ENCODE measurements at places on chromosomes 16 and 17. TPM values are rescaled to one million over a fixed set of nuclear protein-coding genes. Genes with fewer than 3 reads are reported as not detected.
A peak's percentile ranks its signal among the peaks of the same experiment; 100 is the strongest.

GRCh38 chr17:19017401-19017800 is 12.8 kb upstream of the FAM83G start:
- peak; percentile 33 for DNase-seq

DNA sequence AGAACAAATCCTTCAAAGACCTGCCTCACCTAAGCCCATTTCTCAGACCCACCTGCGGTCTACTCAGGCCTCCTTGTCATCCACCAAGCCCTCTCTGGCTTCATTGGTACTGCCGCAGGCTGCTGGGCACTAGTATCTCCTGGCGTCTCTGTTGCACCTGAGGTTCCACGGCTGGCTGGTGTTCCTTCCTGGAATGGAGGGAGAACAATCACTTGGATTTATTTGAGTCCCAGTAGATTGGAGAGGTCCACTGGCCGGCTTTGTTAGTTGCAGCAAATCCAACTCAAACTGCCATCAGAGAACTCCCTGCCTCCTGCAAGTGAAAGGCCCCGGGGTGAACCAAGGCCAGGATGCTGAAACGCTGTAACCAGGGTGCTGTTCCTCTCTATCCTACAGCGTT is 15.3 kb downstream of the MIS12 start:
- DNase-seq: no peak

DNA sequence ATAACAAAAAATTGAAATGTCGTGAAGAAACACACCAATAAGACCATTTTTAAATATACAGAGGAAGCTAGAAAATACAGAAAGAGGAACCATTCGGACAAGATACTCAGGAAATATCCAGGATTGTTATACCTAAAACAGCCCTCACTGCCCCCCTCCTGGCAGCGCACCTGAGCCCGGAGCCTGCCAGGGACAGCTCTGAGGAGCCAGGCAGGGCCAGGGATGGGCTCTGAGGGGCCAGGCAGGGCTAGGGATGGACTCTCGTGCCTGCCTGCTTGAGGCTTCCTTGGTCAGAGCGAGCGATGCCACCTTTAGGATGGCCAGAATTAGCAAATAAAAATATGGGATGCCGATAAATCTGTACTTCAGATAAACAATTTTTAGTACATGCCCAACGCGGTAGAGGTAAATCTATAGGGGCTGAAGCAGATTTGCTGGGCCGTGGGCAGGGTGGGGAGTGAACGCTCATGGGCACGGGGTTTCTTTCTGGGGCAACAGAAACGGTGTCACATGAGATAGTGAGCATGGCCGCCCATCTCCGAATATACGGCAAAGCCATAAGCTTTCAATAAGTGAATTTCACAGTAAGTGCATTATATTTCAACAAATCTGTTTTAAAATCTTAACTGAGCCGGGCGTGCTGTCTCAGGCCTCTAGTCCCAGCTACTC is 18.2 kb upstream of the CSNK1D start:
- no peak for DNase-seq

- no peak for DNase-seq
Observed at GRCh38 chr16:81774348-81774747, 4.7 kb upstream of the PLCG2 start.

- DNase-seq: peak; percentile 92
Observed at GRCh38 chr17:31858642-31859486, at the start of gene COPRS. COPRS (minus strand) TSS chr17:31859244; CDS start chr17:31859199, 45 bp downstream.

DNA sequence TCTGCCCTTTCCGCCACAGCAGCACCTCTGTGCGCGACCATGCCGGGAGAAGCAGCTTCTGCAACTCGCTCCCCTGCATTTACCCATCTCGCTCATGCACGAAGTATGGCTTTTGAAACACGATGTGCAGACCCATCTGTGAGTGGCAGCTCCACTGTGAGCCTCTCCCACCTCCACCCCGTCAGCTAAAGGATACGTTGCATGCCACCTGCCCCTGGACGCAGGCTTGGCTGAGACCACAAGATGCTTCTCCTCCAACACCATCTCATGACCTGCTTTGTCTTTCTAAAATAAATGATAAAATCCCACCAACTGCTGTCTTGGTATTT is 100.9 kb downstream of the ZNF778 start:
- no peak for DNase-seq

DNA sequence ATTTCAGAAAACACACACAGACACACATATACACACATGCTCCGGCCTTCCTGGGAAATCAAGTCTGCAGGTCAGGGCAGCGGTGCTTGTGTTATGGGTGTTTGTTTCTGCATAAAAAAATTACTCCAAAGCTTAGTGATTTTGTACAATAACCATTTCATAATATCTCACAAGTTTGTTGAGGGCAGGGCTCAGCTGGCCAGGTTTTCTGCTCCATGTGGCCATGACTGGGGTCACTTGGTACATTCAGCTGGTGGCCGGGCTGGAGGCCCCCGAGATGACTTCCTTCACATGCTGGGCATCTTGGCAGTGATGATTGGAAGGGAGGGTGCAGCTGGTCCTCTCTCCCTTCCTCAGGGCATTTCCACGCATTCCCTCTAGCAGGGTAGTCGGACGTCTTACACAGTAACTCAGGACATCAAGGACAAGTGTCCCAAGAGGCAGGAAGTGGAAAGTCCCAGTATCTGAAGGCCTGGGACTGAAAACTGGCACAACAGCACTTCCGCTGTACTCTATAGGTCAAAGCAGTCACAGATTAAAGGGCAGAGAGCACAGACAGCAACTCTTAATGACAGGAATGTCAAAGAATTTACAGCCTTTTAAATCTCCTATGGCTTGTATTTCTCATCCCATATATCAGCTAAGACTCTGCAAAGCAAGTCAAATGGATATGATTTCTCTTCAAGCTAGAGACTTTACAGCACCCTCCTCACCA is 127.4 kb downstream of the ZNF18 start:
- no peak for DNase-seq

DNA sequence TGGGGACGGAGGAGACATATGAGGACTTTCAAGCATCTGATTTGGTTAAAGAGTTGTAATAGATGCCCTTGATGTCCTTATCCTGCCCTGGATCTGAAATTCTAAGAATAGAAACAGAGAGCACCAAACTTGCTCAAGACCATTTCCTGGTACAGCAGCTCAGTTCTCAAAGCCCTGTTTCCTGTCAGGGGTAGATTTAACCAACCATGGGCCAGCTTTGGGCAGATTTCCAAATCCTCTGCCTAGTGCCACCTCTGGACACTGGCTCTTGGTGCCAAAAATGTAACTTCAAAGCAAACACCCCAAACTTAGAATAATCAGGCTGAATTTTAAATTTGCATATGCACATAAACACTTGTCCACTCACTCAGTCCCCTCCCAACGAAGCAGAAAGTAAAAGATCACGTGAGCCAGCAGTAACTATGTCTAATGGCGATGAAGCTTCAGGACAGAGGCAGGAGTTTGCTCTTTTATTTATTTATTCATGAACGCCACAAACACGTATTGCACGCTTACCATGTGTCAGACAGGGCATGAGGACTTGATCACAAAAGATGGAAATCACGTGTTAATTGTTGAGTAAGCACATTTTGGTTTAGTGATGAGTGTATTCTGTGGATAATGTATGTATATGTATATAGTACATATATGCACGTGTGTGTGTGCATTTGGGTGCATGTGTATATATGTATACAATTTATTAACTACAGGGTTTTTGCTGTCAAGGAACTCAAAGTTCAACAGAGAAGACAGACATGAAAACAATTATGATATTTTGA is 23.1 kb upstream of the SDK2 start:
- no peak for DNase-seq

DNA sequence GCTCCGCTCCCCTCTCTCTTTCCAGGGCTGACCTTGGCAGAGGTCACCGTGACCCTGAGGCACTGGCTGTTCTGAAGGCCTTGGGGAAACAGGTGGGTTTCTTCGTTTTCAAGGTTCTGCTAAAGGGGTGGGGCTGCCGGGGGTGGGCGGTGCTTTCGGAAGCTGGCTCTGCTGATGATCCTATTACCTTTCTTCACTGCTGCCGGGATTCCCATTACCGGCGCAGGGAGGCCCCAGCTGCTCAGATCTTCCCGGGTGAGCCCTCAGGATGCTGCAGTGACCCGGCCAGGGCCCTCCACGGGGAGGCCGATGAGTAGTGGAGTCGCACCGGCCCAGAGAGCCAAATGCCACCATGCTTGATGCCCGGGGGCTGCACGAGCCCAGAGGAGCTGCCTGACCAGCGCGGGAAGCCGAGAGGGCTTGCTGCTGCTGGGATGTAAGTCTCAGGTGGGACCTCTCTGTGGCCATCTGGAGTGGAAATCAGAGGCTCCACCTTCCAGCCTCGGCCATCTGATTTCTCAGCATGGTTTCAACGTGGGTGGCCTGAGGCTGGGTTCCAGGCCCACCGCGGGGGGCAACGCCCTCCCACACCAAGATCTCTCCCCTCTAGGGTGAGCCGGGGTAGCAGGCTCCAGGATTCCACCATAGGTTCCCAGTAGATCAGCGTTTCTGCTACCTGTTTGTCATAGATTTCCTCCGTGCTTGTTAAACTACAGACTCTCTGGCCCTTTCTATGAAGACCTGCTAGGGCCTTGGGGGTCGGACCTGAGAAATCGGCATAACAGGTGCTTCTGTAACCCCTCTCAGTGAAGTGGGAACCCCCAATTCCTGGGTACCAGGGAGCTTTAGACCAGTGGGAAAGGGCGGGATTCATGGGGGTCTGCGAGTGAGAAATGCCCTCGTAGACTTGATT is 21.6 kb upstream of the ADCY7 start:
- DNase-seq: peak; percentile 70

DNA sequence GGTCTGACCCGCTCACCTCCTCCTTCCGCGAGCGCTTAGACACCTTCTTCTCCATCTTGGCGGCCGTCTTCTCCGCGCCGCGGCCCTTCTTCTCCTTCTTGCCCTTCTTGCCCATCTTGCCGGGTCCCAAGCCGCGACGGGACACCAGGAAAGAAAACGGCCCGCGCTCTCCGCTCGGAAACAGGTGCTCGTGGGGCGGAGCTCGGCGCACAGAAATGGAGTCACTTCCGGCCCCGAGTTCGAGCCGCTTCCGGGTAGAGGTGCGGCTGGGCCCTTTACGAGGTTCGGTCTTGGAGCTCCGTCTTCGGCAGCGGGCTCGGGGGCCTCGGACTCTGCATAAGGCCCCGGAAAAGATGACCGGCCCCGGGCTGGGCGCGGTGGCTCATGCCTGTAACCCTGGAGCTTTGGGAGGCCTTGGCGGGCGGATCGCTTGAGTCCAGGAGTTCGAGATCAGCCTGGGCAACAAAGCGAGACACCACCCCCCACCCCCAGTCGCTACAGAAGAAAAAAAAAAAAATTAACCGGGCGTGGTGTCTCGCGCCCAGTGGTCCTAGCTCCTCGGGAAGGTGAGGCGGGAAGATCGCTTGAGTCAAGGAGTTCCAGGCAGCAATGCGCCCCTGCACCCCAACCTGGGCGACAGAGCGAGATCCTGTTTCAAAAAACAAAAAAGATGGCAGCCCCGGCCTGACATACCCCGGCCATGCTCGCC is at the start of gene KLHDC4:
Gene KLHDC4, minus strand, starts transcription at position 211 of the 709 bp plus-strand sequence. Its CDS starts 96 bp downstream, at position 115.
- peak; percentile 96 for DNase-seq

DNA sequence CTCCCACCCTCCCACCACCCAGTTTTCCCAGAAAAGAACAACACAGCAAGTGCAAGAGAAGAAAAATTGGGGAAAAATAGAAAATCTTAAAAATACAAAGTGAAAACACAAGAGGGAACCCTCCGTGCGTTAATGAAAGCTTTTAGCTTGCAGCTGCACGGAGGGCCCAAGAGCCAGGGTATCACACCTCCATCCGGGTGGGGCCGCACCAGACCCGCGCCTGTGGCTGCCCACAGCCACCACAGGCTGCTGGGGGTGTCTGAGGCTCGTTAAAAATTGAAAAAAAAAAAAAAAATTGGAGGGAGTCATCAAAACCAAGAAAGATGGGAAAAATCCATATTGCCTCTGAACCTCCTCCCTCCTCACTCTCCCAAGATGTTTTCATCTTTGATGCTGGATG is 18.6 kb downstream of the ENGASE start:
- DNase-seq: no peak

GRCh38 chr17:2849327-2849670 is 53.1 kb downstream of the RAP1GAP2 start:
- DNase-seq: no peak

DNA sequence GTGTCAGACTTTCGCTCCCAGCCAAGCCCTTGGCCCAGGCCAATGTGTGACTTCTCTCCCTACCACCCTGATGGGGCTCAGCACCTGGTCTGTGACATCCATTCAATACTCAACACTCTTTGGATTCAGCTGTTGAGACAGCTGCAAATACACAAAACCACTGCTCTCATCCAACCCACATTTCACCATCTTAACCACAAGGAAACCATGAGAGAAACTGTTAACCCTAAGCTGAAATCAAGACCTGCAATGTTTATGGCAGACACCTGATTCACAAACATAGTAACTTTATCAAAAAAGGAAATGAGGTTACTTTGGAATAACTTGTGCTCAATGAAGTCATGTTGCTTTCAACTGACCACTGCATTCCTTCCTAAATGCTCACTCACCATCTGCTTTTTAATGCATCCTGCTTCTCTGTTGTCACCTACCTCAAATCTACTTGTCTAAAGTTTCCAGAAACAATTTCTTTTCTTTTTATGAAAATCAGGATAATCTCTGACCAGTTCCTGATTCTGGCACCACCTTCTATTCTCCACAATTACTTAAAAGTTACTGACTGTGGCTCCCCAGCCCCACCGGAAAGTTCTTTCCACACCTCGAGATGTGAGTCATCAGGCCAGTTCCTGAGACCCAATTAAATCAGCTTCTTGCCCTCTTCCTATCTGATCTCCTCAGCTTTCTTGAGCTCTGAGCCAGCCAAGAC is 88.2 kb downstream of the NOG start:
- DNase-seq: no peak

GRCh38 chr16:47667956-47668355 is 206.8 kb downstream of the PHKB start:
- no peak for DNase-seq

GRCh38 chr17:5846001-5846400 is 224.2 kb upstream of the WSCD1 start:
- DNase-seq: no peak

GRCh38 chr16:28072087-28072486 is 8.6 kb upstream of the GSG1L start:
- DNase-seq: no peak

GRCh38 chr17:53093391-53093790 is 729.3 kb upstream of the KIF2B start:
- DNase-seq: no peak

- no peak for DNase-seq
Observed at GRCh38 chr16:60214311-60214710, 1480.2 kb upstream of the GOT2 start.

- DNase-seq: no peak
Observed at GRCh38 chr17:83152227-83152744, 72.9 kb downstream of the METRNL start.

The CCDC92B gene
- total RNA-seq: 0.18 TPM

The COL1A1 gene
- total RNA-seq: 948 TPM

The SHISA9 gene
- 0.39 TPM for total RNA-seq

The UMOD gene
- not detected for total RNA-seq

The VTN gene
- total RNA-seq: 2.6 TPM

The GPR139 gene
- total RNA-seq: not detected

The CDRT15L2 gene
- total RNA-seq: not detected
